Naive B cell (primary cell): ENCODE measurements at places on chromosomes 3 and 15. TPM values are rescaled to one million over a fixed set of nuclear protein-coding genes. Genes with fewer than 3 reads are reported as not detected.

GRCh38 chr15:31024979-31025378 is 33.6 kb upstream of the MTMR10 start:
- DNase-seq, result no peak

DNA sequence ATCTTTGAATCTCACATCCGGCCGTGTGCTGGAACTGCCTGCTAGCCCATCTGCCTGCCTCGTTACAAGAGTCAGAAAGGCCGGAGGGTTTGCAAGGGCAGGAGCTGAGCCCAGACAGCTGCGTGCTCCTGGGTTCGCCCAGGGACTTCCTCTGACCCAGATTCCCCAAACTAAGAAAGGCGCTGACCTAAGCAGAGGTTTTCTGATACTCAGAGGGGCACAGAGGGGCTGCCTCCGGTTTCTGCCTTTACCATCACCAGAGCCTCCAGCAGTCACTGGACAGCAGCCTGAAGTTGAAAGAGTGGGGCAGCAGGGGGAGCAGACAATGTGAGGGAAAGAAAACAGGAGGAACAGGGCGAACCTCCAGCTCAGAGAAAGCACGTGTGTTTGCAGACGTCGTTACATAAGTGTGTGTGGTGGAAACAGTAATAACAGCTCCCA is 33.4 kb upstream of the RAD18 start:
- DNase-seq, result no peak

GRCh38 chr15:60804986-60805949 is 326.3 kb upstream of the ICE2 start:
- DNase-seq, result no peak

GRCh38 chr3:132735589-132735988 is 13.4 kb upstream of the NPHP3 start:
- no peak for DNase-seq

DNA sequence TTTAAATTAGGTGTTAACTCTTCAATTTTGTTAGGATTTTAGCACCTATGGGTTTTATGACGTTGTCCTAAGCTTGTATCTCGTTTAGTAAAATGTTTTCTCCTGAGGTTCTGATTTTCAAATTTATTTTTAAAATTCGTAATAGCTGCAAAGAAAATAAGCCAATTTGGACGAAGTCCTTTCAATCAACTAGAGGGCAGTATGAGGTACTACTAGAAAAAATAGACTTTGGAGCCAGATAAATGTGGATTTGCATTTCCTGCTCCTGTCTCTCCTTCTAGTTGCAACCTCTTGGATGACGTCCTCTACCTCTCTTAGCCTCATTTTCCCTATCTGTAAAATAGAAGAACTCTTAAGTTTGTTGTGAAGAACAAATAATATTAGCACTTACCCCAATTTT is 81.1 kb downstream of the SLTM start:
- no peak for DNase-seq

DNA sequence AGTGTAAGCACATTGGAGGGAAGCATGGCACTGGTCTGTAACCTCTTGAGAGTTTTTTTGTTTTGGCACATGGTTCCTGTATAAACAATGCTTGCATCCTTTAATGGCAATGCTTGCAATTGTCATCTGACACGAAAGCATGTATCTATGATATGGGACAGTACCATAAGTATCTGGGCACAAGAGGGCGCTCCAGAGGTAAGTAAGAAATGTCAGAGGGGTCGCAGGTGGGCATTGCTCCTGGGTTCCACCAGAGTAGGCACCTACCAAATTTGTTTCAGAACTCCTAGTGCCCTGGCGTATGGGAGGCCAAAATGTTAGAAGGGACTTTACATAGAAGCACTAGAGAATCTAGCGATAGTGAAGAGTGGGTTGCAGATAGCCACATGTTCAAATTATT is 58.7 kb upstream of the BCHE start:
- DNase-seq, result no peak

Gene CSK
- polyA plus RNA-seq, result 176 TPM

Gene TLR9
- polyA plus RNA-seq, result 4.4 TPM
